ENCODE measurements at places on chromosomes 13 and 19.

- DNase-seq: no peak
Measured at GRCh38 chr19:17527326-17527725, 15.9 kb downstream of the PGLS start.

DNA sequence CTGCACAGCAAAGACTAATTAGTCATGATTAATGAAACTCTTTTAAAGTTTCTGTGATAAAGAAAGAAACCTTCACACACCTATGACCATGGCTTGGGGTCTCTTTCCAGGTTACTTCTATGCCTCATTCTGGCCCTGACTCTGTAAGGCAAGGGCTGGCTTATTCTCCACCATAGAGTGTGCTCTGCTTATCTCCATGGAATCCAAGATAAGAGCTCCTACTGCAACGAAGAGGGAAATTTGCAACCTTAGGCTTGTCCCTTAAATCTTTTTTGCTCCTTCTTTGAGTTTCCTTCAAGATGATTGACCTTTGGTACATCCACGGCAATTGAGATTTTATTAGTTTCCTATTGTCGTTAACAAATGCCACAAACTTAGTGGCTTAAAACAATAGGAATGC lies 239.9 kb downstream of the SPRY2 start:
- DNase-seq: no peak

GRCh38 chr13:50387051-50387581 lies 371.9 kb downstream of the KCNRG start:
- DNase-seq: no peak

- no peak for DNase-seq
Measured at GRCh38 chr19:35519291-35519690, 5.8 kb upstream of the DMKN start.

GRCh38 chr19:50658441-50659317 lies 9.4 kb downstream of the C19orf81 start:
- DNase-seq: peak; percentile 61

- DNase-seq: no peak
Measured at GRCh38 chr19:29568036-29569025, 37.8 kb upstream of the POP4 start.

GRCh38 chr19:16370641-16371391 lies 46.2 kb downstream of the KLF2 start:
- no peak for DNase-seq

DNA sequence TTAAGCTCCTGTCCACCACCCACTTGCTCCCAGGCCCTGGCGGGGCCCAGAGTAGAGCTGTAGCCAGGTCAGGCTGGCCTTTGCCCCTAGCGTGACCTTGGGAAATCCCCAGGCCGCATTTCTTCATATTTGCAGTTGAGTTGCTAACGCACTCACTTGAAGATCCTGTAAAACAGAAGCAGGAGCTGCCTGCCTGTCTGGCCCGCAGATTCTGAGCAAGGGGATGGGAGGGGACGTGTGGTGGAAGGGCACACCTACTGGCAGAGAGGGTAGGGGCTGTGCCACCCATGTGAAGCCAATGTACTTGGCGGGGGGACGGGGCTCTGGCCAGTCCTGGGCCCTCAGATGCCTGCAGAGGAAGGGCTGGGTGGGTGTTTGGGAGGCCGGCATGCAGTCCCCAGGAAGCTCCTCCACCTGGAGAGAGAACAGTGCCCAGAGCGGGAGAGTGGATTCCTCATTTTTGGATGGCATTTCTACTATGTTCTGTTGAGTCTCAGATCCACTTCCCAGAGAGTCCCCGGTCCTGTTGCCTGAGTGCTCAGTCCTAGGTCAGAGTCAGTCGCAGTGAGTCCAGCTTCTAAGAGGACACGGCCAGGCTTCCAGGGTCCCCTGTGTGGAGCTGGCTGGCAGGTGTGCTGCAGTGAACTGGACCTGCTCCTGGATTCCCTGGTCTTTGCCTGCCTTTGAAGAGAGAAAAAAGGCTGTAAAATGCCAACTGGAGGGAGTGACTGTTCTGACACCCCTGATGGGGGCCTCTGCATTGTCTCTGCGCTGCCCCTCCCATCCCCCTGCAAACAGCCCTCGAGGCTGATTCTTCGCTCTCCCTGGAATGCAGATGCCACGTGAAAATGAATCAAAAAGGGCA lies 62.9 kb downstream of the GGACT start:
- DNase-seq: no peak

DNA sequence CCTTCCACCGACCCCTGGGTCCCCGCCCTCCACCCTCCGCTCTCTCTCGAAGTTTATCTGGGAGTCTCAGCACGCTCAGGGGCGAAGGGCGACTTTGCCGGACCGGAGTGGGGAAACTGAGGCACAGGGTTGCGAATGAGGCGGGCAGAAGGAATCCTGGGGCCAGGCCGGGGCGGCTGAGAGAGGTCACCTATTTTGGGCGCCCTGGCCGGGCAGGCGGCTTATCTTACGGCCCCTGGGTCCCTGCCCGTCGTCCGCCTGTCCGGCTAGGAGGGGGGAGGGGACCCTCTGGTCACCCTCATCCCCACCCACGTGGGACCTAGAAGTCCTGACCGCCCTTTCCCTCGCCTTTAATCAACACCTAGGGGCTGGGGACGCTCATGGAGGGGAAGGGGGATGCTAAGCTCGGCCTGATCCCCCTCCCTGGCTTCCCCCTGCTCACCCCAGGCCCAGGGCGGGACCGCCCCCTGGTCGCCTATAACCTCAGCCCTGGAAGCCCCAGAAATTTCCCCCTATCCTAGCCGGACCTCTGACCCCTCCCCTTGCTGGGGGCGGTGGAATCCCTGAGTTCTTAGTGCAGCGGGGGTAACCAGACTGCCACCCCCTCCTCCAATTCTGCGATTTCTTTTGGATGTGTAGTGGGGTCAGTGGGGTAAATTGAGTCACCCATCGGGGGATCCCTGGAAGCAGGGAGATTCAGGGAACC lies 556 bp downstream of the TRIP10 start:
- DNase-seq: no peak

GRCh38 chr13:67076378-67076777 lies 153.8 kb downstream of the PCDH9 start:
- no peak for DNase-seq

DNA sequence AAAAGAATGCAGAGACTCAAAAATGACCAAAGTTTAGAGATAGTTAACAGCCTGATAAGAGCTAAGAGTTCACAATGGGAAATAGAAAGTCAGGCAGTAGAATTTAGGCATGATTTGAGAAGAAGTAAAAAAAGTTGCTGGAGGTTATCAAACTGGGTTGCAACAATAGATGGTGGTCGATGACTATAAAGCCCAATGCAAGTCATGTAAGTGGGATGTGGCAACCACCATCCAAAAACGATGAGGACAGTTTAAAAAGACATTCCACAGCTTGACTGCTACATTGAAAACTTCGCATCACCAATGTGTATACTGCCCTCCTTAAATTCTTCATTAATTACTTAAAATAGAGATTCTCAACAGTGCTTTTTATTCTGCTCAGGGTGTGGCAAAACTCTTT lies 19.7 kb downstream of the ELF1 start:
- DNase-seq: no peak

- DNase-seq: no peak
Measured at GRCh38 chr13:107715496-107715895, 499.8 kb downstream of the LIG4 start.

Data from HS-5 (cell line).